ENCODE measurements at places on chromosomes 13 and 19.

DNA sequence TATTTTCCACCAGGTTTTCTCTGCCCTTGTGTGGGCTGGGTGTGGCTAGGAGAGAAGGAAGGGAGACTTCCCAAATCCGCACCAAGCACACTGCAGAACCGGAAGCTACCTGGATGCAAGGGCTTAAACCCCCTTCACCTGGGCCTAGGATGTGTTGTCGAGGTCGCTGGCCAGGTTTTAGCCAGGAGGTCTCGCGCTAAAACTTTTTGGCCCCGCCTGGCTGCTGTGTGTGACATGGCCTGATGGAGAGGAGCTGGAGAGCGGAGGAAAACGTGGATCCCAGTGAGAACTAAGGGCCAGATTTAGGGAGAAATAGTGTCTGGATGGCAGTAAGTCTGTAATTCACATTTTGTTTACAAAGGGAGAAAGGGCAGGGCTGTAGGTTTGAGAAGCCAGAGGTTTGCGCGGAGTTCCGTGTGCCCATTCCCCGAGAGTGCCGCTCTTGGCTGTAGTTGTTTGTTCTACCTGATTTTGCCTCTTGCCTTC is 3.1 kb upstream of the TSHZ3 start:
- DNase-seq: no peak

DNA sequence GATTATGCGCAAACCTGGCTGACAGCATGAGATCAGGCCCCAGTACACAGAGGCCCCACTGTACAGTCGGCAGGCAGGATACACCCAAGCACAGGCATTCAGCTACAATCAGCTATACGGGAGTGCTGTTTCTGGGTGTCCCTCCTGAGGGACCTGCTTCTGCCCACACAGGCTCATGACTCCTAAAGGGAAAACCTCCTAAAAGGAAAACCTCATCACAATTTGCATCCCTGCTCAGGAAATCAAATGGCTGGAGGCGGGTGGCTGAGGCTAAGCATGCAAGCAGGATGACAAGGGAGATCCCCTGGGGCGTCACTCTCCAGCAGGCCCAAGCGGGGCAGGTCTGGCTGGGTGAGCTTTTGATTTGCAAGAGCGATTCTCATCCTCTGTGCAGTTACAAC is 99.8 kb downstream of the CRYL1 start:
- DNase-seq: no peak

GRCh38 chr19:10252707-10253106 is 693 bp downstream of the MRPL4 start:
- no peak for DNase-seq

- DNase-seq: no peak
These were observed 79.1 kb upstream of the PCDH17 start for GRCh38 chr13:57552437-57552836.

DNA sequence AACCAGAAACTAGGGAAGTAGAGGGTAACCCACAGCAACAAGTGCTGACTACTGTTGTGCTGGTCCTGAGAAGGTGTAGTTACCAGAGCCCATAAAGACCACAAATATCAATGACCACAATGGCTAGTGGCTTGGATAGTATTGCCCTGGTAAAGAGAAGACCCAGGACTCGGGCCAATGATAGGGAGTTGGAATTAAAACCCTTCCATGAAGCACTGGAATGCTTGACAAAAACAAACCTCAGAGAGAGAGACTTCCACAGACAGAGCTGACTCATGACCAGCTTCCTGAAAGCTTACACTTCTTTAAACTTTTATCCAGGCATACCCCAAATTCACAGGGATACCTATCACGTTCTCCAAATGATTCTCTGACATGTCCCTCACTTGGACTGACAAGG is 60.5 kb downstream of the WDR87 start:
- DNase-seq: no peak

- DNase-seq: peak; percentile 57
These were observed 5.0 kb downstream of the CLEC11A start for GRCh38 chr19:50728084-50728737.

GRCh38 chr19:35514282-35514809 is 897 bp upstream of the DMKN start:
- DNase-seq: no peak

- DNase-seq: no peak
These were observed 57.4 kb upstream of the UBE2L5 start for GRCh38 chr13:30364876-30365275.

GRCh38 chr13:65532231-65532630 is 1697.9 kb downstream of the PCDH9 start:
- no peak for DNase-seq

- DNase-seq: no peak
These were observed 16.1 kb upstream of the TNFSF14 start for GRCh38 chr19:6685962-6686627.

DNA sequence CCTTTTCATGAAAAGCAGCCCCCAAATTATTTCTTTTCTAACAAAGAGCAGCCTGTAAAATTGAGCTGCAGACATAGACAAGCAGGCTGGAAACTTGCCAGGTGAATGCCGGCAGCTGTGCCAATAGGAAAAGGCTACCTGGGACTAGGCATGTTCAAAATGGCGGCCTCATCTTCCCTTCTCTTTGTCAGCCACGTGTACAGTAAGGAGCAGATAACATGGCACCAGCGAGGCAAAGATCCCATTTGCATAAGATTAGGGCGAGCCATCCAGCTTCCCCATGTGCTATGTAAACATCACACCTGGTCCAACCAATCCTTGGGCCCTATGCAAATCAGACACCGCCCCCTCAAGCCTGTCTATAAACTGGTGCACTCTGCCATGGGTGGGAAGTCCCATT is 31.2 kb upstream of the CACNA1A start:
- DNase-seq: no peak

DNA sequence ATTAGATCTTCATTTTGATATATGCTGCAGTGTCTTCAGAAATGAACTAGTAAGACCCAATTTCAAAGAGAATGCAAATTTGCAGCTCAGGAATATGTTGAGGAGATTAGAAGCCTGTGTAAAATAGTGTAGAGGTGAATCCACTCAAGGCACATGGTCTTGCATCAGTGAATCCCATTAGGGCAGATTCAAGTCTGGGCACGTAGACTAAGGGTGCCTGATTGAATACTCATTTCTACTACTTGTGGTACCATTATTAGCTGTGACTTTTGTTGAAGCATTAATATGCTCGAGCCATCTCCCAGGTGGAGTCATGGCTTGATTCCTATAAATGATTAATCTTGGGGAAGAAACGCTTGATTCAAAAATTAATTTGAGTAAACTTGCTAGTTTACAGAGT is 129.4 kb downstream of the AKAP11 start:
- DNase-seq: no peak

DNA sequence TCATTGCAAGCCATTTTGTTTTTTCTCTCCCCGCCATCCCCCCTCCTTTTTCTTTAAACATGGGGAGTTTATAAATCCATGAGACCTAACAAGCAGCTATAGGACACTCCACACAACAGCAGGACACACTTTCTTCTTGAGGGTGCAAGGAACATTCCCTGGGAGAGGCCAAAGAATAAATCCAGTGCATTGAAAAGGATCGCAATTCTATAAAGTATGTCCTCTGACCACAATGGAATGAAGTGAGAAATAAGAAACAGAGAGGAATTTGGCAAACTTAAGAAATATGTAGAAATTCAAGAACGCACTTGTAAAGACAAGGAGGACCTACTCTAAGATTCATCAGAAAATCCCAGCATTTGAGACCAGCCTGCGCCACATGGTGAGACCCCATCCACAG is 11.9 kb downstream of the KLF2 start:
- no peak for DNase-seq

GRCh38 chr19:480016-480855 is 16.1 kb upstream of the MADCAM1 start:
- peak; percentile 79 for DNase-seq

DNA sequence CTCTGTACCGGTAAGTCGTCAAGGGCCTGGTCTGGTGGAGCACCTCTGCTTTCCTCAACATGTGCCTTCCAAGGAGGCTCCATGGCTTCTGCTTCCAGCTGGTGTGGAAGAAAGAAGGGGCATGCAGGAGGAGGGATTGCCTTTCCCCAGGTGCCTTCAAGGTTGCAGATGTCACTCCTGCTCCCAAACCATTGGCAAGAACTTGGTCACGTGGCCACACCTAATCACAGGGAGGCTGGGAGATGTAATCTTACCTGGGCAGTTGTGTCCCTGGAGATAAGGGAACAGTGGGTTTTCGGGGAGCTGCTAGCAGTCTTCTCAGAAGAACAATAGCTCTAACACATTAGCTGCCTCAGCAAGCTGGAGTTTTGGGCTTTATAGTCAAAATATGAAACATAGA is 9.7 kb upstream of the GPR18 start:
- no peak for DNase-seq

DNA sequence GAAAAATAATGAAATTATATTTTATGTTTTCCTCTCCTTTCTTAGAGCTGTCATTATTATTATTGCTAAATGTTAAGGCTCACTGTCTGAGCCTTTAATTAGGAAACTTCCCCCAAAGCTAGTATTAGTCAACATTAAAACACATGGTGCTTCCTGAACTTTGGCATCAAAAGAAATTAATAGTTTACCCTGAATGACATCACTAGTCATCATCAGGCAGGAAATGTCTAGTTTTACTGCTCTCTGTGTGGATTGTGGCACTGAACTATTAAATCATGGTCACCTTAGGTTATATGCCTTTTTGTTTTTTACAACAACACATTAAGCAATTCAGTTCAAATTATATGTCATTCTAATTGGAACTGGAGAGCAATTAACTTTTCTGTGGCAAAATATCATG is 595.5 kb downstream of the SLITRK1 start:
- no peak for DNase-seq

DNA sequence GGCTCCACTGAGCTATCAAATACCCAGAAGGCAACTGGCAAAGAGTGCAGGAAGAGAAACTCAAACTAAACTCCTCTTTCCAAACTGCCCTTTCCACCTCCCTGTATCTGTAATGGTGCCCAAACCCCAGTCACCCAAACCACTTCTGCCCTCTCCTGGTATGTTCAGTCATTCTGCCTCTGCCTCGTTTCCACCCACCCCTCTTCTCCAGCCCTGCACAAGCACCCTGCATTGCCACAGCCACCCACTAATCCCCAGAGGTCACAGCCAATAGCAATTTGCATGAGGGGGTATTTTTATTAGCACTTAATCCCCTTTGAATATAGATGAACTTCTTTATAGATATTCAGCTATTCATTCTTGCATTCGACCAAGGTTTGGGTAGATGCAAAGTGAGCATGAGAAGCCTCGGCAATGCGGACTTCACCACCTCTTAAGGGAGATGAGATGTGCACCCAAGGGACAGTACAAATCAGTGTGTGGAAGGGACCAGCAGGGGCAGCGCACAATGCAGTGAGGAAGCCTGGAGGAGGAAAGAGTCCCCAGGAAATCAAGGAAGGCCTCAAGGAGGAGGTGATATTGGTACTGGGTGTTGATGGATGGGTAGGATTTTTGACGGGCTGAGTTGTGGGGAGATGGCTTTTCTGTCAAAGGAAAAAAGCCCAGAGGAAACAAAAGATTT is 12.4 kb downstream of the TMEM272 start:
- no peak for DNase-seq

GRCh38 chr13:76719955-76720354 is 166.2 kb downstream of the KCTD12 start:
- DNase-seq: no peak

DNA sequence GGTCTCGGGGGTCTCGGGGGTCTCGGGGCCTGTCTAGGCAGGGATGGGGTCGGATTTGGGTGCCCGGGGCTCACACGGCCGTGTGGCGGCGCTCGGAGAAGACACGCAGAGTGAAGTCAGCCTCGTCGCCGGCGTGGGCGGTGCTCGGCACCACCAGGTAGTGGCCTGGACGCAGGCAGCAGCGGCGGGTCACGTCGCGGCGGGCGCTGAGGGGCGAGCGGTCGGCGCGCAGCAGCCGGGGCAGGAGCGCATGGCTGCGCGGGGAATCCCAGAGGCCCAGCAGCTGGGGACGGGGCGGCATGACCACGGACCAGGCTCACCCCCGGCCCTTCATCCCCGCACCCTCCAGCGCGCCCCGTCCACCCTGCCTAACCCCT is 8.2 kb downstream of the CAPN12 start:
- no peak for DNase-seq

DNA sequence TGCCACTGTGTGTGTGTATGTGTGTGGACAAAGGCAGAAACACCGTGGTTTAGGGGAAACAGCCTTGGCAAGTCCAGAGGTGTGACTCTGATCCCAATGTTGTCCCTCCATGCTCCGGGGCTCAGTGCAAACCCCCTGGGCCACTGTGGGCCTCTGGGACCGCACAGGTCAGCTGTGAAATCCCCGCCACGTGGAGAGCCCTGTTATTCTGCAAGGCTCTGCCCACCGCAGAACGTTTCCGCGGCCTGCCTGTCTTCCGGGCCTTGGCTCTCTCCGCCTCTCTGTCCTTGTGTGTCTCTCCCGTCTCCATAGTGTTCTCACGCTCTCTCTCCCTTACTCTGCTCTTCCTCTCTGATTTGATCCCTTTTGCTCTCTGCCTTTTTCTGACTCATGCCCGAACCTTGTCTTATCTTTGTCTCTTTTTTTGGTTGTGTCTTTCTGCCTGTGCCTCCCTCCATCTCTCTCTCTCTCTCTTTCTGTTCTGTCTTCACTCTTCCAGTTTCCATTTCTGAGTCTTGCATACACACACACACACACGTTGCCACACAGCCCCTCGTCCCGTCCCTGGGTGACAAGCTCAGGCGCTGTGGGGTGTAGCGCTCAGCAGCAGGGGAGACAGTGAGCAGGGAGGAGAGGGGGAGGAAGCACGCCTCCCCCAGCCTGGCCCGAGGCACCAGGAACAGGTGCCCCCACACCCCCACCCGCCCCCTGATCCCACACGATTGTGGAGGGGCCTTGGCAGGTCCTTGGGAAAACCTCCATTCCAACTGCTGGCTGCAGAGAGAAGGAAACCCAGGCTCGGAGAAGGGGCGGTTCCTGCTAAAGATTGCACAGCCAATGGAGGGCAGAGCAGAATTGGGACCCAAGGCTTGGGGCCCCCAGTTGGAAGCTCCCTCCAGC is 3.0 kb downstream of the TTYH1 start:
- no peak for DNase-seq

DNA sequence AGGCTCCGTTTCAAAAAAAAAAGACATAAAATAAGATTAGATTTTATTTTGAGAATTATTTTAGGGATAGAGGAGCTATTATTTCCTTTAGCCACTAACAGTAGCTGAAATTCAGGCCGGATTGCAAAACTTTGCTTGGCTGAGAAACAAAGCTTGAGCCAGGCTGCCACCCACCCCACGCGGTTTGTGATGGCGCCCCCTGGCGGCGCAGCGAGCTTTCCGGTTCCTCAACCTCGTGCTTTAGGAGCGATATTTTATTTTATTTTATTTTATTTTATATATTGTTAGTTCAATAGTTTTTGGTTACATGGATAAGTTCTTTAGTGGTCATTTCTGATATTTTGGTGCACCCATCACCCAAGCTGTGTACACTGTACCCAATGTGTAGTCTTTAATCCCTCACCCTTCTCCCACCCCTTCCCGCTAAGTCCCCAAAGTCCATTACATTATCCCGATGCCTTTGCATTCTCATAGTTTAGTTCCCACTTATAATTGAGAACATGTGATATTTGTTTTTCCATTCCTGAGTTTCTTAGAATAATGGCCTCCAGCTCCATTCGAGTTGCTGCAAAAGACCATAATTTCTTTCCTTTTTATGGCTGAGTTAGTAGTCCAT is 19.8 kb upstream of the CEACAM4 start:
- no peak for DNase-seq
